Activated CD8-positive, alpha-beta memory T cell treated with anti-CD3 and anti-CD28 coated beads for 4 hours (primary cell): ENCODE measurements at places on chromosomes 4 and X.

DNA sequence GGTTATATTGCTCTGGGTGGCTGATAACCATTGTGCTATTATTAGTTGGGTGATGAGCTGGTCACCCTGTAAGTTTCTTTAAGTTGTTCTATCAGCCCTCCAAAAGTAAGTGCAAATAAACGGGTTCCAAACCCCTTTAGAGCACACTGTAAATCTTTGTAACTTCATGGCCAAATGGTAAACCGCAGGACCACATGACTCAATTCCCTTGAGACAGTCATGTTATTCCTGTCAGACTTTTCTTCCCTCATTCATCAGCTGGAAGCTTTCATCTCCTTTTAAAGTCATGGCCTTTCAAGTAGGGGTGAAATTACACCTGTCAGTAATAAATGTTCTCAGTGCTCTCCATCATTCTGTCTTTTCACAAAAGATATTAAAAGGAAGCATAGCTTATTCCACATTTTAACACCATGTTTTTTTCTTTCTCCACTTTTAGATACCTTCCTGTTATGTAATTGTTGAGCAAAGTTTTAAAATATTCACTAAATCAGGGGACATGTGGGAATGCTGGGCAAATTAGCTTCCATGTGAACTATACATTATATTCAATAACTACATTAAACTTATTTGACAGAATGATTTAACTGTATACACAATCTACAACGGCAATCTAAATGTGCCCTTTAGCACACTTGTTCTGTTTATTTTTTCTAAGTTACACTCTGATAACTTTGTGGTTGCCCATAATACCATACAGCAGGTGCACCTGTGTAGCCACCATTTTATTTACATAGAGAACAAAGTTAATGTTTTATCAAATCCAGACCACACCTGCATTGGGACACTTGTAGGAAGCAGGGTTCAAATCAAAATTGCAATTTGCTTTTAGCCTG, 275.5 kb downstream of the CFAP299 start:
- DNase-seq = no peak

- DNase-seq = no peak
Measured at GRCh38 chrX:129318375-129318774, 204.9 kb downstream of the SMARCA1 start.

DNA sequence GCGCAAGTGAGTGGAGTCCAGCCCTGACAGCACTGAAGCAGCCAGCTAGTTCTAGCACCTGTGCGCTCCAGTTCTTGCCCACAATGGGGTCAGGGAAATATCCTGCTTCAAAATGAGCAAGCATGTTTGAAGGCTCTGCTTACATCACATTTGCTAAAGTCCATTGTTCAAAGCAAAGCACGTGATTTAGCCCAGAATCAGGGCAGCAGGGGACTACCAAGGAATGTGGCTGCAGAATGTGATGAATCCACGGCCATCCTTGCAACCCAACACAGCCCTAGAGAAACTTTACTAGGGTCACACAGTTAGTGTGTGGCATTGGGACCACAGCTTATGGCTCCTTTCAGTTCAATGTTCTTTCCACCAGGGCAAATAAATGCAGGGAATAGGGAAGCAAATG, 47.3 kb upstream of the SMIM31 start:
- DNase-seq = no peak

- no peak for DNase-seq
Measured at GRCh38 chr4:39054497-39054896, 7.5 kb upstream of the KLHL5 start.

DNA sequence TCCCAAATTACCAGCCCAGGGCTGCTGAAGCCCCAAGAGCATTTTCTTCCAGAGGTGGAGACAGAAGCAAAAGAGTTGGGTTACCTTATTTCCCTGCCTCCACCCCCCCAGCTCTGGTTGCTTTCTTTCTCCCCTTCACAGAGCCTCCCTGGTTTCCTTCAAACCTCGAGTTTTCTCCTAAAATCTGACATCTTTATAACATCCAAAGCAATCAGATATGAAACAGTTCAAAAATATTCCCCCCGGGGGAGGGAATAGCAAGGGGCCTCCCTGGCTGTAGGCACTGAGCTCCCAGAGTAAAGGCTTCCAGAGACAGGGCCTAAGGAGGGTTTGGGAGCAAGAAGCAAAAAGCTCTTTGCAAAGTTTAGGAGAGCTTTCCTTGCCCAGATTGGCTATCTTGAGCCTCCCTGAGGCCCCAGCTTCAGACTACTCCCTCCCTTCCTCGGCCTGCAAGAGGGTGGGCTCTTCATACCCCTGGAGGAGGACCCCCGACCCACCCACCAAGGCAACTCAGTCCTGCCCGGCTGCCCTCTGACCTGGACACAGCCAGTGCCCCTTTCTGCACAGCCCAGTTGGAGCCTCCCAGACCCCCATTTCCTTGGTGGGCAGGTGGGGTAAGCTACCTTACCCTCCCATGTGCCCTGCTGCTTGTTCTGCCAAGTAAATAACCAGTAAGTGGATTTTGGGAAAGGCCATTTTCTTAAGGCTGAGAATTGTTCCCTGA, 7.6 kb downstream of the MAMLD1 start:
- DNase-seq = no peak
